MG63 (cell line): ENCODE measurements at places on chromosomes 5 and 9. TPM values are rescaled to one million over a fixed set of nuclear protein-coding genes. Genes with fewer than 3 reads are reported as not detected.

Gene ENHO
- total RNA-seq, result 0.20 TPM in 1 of 2 replicates, not detected in the other

Gene NEUROG1
- total RNA-seq, result not detected in 2 replicates

Gene C5orf52
- not detected in 2 replicates for total RNA-seq

Gene ALG2
- total RNA-seq, result 22.0 and 32.5 TPM in 2 replicates

Gene SEMA5A
- 22.3 and 27.9 TPM in 2 replicates for total RNA-seq

DNA sequence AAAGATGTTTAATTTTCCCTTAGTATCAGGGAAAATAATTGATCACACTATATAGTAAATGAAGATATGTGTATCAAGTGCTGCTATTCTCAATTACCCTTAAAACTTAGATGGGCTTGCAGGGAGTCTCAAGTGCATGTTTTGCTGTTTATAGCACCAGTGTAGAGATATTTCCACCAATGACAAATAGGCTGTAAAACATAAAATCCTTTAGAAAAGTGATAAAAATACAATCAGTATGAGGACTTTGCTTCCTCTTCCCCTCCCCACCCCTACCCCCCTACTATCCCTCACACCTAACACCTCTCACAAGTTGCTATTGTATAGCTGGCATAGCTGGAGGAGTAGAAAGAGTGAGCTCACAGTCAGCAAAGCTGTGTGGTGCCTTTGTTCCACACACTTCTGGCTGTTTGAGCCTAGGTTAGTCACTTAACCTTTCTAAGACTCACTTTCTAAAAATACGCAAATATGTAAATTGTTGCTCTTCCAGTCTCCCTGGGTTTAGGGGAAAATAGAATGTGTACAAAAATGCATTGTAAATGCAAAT, 93.1 kb downstream of the PDE4D start:
- DNase-seq, result no peak

DNA sequence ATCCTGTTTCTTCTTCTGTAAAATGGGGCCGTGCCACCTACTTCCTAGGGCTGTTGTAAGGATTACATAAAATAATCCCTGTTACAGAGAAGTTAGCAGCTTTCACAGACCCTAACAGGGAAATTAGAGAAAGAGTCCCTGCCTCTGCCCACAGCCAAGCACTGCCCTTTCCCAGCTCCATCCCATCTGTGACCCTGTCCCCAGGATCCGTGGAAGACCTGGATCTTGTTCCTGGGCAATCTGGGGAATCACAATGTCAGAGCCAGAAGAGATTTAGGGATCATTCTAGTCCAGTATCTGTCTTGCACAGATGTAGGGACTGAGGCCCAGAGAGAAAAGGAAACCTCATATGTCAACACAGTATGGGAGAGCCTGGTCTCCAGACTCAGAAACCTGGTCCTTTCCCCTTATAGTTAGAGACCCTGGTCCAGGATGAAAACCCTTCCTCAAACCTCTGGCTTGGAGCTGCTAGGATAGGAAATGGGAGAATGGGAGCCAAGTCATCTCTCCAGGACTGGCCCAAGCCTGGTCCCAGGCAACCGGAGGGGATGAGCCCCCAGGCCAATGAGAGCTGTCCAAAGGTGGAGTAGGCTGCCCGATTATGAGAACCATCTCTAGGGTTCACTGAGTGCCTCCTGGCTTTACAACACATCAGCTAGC, 12.5 kb downstream of the LHX6 start:
- no peak for DNase-seq

- DNase-seq, result peak; percentile 94
Measured at GRCh38 chr9:136051837-136052471, 43.1 kb downstream of the NACC2 start.

DNA sequence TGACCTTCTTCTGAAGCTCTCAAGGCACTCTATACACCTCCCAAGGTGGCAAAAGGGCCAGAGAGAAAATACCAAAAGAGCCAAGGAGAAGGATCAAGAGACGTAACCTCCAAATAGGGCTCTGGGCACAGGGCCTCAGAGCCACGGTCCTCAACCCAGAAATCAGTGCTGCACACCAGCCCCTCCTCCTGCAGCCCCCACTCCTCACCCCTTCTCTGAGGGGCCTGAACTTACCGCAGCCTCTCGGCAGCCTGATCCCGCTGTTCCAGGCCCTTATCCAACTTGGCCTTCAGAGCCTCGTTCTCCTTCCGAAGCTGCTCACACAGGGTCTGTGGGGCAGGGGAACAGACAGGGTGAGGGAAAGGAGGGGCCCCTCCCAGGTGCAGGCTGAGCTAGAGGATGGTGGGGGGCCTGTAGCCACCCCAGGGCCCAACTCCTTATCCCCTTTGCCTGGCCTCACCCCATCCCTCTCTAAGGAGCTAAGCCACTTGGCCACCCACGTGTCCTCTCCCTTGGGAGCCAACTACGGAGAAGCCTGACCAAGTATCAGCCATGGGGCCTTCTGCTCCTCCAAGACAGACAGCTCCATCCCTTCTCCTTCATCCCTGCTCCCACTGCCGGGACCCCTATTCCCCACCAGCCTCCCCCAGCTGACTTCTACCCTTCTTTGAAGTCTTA, 28.8 kb downstream of the TNIP1 start:
- no peak for DNase-seq
